ENCODE measurements at places on chromosomes 11 and 22.
A peak's percentile ranks its signal among the peaks of the same experiment; 100 is the strongest.

- no peak for DNase-seq
Measured at GRCh38 chr22:41273128-41273527, 12.9 kb downstream of the RANGAP1 start.

GRCh38 chr22:46854125-46854870 is 91.8 kb downstream of the TBC1D22A start:
- DNase-seq, result no peak

DNA sequence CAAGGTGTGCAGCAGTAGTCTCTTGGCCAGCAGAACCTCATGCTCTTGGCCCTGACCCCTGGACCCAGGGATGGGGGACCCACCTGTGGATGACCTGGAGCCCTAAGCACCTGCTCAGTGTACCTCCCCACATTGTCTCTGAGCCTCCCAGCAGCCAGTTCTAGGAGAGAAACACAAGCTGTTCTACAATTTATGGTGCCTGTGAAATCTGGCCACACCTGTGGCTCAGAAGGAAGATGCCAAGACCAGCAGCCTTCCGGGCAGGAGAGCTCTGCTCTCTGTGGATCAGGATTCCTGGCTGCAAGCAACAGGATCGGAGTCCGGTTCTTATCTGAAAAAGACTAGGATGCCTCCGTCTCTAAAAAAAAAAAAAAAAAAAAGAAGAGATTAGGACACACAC is 103.6 kb upstream of the ANO1 start:
- DNase-seq, result no peak

DNA sequence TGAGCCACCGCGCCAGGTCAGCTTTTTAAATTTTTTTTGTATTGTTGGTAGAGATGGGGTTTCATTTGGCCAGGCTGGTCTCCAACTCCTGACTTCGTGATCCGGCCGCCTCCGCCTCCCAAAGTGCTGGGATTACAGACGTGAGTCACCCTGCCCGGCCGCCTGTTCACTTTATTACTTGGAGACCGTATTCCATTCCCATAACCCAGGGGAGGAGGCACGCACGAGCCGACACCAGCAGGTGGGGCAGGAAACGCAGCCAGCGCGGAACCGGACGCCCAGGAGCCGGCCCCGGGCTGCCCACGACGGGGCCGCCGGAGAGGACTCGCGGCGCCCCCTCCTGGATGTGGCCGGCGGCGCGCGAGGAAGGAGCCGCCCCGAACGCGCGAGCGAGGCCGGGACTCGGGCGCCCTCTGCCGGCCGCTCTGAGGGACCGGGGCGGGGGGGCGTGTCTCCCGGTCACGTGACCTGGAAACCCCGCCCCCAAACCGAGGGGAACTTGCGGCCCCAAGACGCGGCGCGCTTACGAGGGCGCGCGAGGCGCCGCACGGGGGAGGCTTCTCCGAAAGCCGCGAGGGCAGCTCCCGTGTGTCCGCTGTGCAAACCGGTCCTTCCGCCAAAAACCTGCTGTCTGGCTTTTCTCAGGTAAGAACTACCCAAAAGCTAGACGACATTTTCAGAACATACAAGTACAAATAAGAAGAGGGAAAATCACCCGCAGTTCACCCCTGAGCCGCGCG is 11.6 kb upstream of the RNH1 start:
- DNase-seq, result peak; percentile 89

GRCh38 chr11:11171854-11172253 is 181.2 kb downstream of the CSNK2A3 start:
- peak; percentile 63 for DNase-seq

DNA sequence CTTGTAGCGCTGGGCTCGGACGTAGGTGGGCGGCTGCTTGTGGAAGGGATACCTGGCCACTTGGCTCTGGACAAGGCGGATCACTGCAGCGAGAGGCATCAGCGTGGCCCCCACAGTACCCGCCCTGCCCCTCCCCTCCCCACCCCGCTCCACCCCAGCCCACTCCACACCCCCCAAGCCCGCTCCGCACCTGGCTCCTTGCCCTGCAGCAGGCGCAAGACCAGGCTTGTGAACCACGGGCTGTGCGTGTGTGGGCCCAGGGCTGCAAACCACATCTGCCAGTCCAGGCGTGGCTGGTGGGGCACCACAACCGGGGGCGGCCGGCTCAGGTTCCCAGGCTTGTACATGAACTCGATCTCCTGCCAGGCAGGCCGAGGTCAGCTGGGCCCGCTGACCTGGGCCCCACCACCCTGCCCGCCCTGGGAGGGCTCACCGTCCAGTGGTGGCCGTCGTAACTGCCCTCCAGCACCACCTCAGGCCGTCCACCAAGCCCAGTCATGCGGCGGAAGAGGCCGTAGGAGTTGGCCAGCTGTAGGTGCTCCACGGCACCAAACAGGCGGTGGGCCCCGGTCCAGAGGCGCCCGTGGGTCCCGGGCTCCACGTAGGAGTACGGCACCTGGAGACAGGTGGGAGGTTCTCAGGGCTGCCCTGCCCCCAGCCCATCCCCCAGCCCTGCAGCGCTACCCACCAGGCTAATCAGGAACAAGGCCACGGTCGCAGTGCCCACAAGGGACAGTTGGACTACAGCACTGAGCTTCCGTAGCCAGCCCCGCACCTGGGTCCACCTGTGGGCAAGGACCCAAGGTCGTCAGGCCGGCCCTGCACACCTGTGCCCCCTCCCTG is 2.9 kb downstream of the LMF2 start:
- DNase-seq, result no peak

DNA sequence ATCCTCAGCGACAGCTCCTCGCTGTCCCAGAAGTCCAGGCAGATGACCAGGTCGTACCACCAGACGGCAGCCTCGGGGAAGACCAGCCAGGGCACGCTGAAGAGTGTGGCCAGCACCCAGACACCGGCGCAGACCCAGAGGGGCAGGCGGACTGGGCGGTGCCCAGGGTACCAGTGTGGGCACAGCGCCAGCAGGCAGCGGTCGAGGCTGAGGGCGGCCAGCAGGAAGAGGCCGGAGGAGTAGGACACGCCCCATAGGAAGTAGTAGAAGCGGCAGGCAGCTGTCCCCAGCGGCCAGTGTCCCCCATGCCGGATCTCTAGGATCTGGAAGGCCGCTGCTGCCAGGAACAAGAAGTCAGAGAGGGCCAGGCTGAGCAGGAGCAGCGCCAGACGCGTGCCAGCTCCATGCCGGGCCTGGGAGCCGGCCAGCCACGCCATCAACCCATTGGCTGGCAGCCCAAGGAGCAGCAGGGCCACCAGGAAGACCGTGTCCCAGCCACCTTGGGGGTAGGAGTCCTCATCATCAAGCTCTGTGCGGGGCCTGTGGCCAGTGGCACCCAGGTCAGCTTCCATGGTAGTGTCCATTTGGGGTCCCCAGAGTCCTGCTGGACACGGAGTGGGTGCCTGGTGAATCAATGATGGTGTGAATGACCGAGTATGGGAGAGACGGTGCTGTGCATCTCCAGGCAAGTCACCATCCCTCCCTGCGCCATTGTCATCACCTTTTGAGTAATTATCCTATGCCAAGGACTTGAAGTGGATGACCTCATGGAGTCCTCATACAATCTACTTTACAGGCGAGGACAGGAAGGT is at the start of gene GPR152:
GPR152 (minus strand) TSS at position 589 of the 812 bp plus-strand sequence; CDS start at position 584, 5 bp downstream.
- no peak for DNase-seq
